Small intestine (tissue), 16 donors: ENCODE measurements at places on chromosomes 5 and 9.

GRCh38 chr9:14272927-14273528, 40.9 kb downstream of the NFIB start:
- peak; percentile 22 for DNase-seq

DNA sequence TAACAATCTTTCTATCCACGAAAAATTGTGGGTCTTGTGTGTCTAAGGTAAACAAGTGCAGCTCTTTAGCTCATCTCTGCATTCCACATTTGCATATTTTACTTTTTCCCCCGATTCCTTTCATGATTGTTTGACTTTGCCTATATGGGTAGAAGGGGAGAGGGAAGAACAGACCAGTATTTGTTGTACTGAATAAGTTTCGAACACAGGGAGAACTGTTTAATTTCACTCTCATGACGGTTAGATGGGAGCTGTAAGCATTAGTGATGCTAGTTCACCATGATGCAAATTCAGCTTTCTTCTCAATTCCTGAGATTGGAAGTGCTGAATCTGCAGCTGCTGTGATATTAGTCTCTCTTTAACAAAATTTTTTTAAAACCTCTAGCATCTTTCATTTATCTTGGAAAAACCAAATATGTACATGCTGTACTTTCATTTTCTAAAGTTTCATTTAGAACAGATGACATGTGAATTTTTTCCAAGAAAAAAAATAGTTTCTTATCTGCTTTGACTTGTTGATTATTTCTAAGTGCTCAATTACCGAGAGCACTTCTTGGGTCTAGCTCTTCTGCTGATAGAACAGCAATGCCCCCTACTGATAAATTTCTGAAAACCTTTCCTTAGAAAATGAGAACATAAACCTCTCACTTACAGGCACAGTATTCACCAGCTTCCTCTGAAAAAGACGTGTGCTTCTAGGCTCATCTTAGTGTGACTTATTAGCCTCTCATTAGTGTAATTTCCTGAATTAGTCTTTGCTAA, 149.5 kb downstream of the BAAT start:
- DNase-seq, result peak; percentile 43

- no peak for DNase-seq
These were observed 134.7 kb downstream of the FBN2 start for GRCh38 chr5:128403333-128403732.

DNA sequence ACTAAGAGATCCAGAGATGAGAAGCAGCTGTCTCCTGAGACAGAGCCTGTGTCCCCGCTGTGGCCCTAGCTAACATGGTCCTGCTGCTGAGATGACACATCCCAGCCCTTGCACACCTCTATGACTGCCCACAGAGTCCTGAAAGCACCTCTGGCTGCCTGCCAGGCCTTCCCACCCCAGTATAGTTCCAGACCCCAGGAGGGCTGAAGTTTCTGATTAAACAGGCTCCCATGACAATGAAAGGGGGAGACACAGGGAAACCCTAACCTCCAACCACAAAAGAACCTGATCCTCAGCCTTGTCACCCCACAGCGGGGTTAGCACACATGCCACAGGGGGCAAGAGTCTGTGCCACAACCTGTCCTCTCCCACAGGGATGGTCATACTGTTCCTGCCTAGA, 15.6 kb downstream of the CIZ1 start:
- no peak for DNase-seq

GRCh38 chr5:172141949-172142319, 46.1 kb downstream of the STK10 start:
- no peak for DNase-seq

GRCh38 chr5:143850050-143850683, 38.2 kb downstream of the HMHB1 start:
- no peak for DNase-seq

- DNase-seq, result no peak
These were observed 73.9 kb downstream of the PIK3R1 start for GRCh38 chr5:68289498-68289897.

DNA sequence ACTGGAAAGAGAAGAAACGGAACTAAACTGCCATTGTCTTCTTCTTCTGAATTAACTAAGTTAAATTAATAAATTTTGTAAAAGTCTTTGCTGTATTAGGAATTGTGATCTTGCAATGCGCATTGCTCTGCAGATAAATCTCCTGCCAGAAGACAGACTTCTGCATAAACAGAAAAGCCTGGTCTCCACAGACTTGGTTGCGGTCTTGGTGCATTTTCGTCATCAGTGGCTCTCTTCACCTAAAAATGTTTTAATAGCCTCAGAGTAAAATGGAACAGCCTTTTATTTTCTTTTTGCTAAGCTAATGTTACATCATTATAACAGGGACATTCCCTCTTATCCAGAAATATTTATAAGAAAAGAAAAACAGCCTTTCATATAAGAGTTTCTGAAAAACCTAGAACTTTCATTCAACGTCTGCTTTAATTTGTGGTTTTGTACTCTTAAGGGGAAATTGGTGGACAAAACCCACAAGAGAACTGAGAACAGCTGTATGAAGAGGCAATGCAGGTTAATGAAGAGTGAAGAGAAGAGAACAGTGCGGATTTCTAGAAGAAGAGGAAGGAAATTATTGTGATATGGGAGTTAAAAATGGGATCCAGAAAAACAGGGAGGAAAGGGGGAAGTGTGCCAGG, 10.1 kb downstream of the IFNA5 start:
- DNase-seq, result no peak

DNA sequence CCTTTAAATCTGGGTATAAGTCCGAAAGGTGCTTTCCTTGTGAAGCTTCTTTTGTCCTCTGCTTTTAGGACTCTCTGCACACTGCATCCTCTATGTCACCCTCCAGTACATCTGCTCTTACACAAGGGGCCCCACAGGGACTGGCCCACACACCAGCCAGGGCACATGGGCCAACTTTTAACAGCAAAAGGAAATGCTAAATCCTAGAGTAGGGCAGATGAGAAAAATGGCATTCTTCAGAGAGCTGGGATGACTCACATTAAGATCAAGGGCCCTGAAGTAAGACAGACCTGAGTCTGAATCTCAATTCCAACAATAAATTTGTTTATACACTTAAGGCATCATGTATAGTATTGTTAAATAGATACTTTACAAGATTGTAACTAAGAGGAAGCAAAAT, 40.3 kb upstream of the CDKN2B start:
- DNase-seq, result no peak

DNA sequence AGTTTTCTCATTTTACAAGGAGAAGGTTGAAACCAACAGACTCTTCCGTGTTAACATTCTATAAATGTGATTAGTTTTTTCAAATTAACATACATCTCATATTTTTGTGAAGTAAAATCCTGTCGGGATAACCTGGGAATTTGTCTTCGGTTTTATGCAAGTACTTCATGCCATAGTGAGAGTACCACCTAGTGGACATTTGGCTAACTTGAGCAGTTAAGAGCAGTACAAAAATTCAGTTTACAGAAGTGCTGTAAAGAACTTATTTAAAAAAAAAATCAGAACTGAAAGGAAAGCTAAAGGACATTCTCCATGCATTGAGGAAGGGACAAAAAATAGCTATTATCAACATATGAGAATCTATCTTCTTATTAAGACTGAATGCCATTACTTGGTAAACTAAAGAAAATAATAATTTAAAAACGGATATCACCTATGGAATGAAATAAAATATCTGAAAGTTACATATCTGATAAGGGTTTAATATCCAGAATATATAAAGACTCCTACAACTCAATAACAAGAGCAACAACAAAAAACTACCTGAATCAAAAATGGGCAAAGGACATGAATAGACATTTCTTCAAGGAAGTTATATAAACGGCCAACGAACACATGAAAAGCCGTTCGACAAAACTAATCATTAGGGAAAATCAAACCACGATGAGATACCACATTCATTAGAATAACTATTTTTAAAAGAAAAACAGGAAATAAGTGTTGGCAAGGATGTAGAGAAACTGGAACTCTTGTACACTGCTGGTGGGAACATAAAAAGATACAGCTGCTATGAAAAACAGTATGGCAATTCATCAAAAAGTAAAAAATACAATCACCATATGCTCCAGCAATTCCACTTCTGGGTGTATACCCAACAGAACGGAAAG, 117.0 kb upstream of the GNA14 start:
- DNase-seq, result peak; percentile 15

DNA sequence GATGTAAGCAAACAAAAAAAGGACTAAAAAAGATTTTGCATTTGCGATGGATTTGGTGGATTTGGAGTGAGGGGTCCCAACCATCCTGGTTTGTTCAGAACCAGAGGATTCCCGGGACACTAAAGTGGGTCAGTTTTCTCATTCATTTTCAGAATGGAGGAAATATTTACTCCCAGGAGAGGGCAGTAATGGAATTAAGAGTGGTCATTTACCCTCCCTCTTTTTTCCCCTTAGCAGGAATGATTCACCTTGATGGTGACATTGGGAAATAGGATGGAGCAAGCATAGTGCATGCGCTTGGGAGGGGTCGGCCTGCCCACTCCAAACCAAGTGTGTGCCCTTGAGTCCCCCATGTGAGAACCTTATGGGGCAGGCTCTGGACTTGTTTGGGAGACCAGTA, 164.2 kb upstream of the PUM3 start:
- DNase-seq, result no peak

DNA sequence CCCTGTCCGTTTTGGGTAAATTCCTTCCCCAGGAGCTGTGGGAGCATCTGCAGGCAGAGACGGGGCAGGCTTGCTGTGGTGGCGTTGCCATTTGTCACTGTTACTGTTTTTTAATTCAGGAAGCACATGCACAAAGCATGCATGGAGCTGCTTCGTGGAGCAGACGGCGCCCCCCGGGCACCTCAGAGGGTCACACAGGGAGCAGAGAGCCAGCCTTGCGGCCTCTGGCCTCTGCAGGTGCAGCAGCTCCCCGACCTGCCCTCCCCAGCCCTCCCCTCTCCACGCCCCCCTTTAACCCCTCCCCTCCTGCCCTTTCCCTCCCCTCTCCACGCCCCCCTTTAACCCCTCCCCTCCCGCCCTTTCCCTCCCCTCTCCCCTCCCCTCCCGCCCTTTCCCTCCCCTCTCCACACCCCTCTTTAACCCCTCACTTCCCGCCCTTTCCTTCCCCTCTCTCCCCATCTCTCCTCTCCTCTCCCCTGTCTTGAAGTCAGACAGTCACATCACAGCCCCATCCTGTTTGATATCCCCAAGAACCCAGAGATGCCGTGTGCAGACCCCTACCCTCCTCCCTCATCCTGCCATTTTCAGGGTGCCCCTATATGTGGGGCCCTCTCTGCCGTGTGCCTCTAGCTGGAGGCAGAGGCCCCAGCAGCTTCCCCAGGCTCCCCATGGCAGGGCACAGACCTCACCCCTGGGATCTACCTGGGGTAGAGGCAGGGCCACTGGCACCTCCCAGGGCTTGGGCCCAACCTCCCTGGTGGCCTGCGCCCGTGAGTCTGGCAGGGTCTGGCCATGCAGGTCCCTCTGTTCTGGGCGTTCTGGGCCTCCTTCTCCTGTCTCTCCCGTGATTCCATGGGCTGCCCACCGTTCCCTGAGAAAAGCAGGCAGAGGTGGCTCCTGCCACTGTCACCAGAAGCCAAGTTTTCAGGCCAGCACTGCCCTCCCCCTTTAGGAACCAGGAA, 29.6 kb upstream of the UBAC1 start:
- peak; percentile 64 for DNase-seq

GRCh38 chr9:126532951-126533925, 80.5 kb upstream of the LMX1B start:
- no peak for DNase-seq

DNA sequence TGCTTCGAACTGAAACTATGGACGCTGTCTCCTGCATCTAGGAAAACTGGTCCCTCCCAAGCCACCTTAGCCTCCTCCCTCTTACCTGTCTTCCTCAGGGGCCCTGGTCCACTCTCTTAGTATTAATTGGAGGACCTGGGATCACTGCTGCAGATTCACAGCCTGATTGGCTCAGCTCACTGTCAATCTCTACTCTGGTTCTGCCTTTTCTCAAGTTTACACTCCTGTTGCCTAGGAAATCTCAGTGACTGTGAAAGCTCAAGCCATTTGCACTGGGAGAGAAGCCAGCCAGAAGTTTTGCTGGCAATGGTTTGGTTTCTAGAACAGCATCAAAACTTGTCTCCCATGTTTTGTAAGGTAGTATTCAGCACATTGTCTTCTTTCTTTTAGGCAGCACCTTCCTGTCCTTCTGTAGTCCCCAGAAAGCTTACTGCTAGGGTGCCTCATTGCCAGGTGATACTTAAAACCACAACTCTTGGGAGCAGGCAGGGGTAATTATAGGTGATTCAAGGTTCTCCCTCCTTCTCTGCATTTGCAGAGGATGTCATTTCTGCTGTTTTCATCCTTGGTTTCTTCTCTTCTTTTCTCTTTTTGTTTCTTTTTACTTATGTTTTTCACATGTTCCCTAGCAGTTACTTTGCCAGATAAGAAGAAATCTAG, at the start of gene CAPSL:
Gene CAPSL, minus strand, starts transcription at position 55 of the 660 bp plus-strand sequence. CDS start 17,502 bp downstream, outside the sequence.
- DNase-seq, result peak; percentile 93

DNA sequence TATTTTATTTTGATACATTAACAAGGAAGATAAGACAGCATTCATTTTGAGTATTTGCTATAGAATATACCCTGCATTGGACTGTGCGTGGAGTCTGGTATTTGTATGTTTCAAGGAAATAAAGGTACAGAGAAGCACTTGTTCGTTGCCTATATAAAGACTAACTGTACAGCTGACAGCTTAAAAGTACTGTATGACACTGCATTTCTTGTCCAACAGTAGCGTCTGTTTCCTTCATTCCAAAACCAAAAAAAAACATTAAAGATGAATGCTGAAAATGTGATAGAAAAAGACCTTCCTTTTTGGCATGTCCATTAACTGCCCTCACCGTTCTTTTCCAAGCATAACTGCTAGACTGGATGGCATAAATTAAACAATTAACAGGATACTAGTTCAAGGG, 15.3 kb downstream of the TNFAIP8 start:
- no peak for DNase-seq

DNA sequence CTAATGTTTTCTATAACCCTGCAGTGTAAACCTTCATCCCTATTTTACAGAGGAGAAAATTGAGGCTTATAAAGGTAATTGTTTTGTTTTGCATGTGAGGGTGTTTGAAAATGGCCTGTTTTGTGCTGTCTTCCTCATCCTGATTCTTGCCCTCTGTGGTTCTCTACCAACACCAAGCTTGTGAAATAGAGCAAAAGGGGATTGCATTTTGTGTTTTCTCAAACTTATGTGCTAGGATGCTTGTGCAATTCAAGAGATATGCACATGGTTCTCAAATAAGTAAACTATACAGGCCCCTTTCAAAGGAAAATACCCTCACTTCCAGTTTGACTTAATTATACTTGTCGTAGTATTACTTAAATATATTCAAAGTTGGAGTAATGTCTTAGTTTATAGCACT, 17.2 kb downstream of the PAM start:
- DNase-seq, result no peak

- DNase-seq, result no peak
These were observed 563.5 kb downstream of the PRR16 start for GRCh38 chr5:121027636-121028035.

GRCh38 chr5:96342581-96342980, 90.5 kb downstream of the PCSK1 start:
- DNase-seq, result no peak

DNA sequence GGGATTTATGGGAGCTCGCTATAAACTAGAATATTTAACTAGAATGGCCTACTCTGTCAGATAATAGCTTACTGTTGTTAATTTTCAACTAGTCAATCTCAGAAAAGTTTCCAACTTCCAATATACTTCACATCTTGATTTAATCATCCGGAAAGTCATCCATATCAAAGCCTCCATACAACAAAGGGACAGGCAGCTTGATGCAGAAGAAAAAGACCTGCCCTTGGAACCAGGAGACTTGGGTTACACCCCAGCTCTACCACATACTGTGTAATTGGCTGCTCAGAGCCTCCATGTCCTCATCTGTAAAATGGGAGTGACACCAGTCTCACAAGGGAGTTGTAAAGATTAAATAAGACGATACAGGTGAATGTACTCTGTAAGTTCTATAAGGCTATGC, 1.9 kb downstream of the PTPN3 start:
- peak; percentile 79 for DNase-seq
